Spleen (tissue), 13 donors: ENCODE measurements at places on chromosomes 12 and 14. TPM values are rescaled to one million over a fixed set of nuclear protein-coding genes. Genes with fewer than 3 reads are reported as not detected.

GRCh38 chr12:113905829-113906228 is 60.3 kb downstream of the RBM19 start:
- H3K27ac ChIP-seq = no peak overlapping the region
- H3K4me3 ChIP-seq = no peak overlapping the region
- H3K36me3 ChIP-seq = peaks cover 54% of the 10 kb centered on the region
- H3K4me1 ChIP-seq = no peaks in the 10 kb centered on the region
- no peak for DNase-seq

- H3K27ac ChIP-seq = no peak overlapping the region
- no peak for DNase-seq
These were observed 31.2 kb upstream of the KLC1 start for GRCh38 chr14:103597623-103598377.

DNA sequence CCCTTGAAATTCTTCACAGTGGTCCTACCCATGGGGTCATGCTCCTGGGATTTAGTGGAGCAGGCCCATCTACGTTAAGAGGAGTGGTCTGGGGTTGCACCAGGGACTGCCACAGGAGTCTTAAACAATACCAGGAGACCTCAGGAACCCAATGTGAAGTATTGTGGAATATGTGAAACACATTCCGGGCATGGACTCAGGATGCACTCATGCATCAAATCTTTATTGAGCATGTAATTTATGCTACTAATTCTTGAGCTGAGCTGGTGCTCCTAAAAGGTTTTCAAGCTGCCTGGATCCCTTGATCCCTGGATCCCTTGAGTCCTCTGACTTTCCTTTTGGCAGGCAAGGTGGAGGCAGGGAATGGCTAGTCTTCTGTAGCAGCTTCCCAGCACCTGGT is 8.8 kb downstream of the SERPINA10 start:
- no peaks in the 10 kb centered on the region for H3K36me3 ChIP-seq
- no peak overlapping the region for H3K27ac ChIP-seq
- no peaks in the 10 kb centered on the region for H3K4me1 ChIP-seq
- no peaks in the 10 kb centered on the region for H3K27me3 ChIP-seq
- no peak overlapping the region for H3K4me3 ChIP-seq

SCNN1A gene
- total RNA-seq = 1.4 TPM

- no peak for DNase-seq
- no peaks in the 10 kb centered on the region for H3K4me1 ChIP-seq
- H3K27ac ChIP-seq = no peak overlapping the region
- H3K27me3 ChIP-seq = no peaks in the 10 kb centered on the region
- H3K36me3 ChIP-seq = no peaks in the 10 kb centered on the region
- no peak overlapping the region for H3K4me3 ChIP-seq
These were observed 87.4 kb upstream of the FZD10 start for GRCh38 chr12:130074661-130075406.

GRCh38 chr14:58315606-58316005 is 17.3 kb downstream of the ARID4A start:
- H3K4me1 ChIP-seq = no peaks in the 10 kb centered on the region
- H3K4me3 ChIP-seq = no peak overlapping the region
- no peak for DNase-seq
- H3K36me3 ChIP-seq = peaks cover 98% of the 10 kb centered on the region
- H3K27me3 ChIP-seq = no peaks in the 10 kb centered on the region

PPP1R36 gene
- total RNA-seq = 0.37 TPM

DLK1 gene
- not detected for total RNA-seq

DNA sequence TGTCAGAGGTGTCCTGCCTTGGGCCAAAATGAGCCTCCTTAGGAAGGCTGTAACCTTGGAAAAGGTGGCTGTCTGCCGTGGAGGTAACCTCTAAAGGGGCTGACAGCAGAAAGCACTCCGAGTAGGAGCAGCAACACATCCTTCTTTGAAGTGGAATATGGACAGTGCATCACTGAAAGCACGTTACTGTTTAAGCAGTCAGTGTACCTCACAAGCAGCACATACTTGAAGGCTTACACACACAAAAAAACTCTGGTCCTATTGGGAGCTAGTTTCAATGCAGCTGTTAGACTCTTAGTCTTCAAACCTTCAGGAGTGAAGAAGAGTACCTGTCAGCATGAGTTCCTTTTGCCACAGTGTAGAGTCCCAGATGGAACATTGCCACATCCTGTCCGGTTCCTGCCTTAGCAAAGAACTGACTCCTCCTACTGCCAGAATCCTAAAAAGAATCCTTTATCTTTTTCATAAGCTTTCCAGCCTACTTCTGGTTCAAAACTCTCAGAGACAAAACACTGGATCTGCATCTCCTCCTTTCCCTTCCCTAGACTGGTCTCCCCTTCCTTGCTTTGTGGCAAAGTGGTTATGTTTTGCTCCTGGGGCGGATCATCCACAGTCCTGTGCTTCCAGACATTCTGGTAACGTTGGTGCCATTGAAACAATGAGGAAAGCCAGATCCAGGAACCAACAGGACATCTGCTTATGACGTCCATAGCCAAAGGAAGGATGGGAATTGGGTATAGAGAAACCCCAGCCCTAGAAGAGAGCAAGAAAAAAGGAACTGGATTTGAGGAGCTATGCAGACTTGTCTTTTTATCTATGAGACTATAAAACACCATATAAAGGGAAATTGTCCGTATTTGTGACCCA is 8.5 kb upstream of the MDM1 start:
- no peaks in the 10 kb centered on the region for H3K36me3 ChIP-seq
- no peak for DNase-seq
- H3K27me3 ChIP-seq = no peaks in the 10 kb centered on the region
- H3K4me1 ChIP-seq = peaks cover 4% of the 10 kb centered on the region

SYNJ2BP gene
- 23.7 TPM for total RNA-seq

DNA sequence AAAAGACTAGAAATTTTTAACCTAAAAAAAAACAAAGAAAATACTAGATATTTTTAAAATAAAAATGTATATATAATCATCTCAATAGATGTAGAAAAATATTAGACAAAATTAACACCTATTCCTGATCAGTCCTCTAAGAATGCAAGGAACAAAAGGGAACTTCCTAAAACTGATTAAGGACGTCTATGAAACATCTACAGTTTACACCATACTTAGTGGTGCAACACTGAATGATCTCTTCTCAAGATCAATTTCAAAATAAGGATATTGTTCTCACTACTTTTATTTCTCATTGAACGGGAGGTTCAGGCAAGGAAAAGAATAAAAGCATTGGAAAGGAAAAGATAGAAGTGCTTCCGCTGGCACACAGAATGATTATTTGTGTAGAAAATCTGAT is 16.0 kb downstream of the OLR1 start:
- no peak overlapping the region for H3K27ac ChIP-seq
- H3K4me1 ChIP-seq = peaks cover 4% of the 10 kb centered on the region
- no peak overlapping the region for H3K4me3 ChIP-seq
- DNase-seq = no peak
- H3K36me3 ChIP-seq = no peaks in the 10 kb centered on the region
- no peaks in the 10 kb centered on the region for H3K27me3 ChIP-seq

GRCh38 chr14:32991691-32992090 is 53.0 kb downstream of the NPAS3 start:
- H3K27me3 ChIP-seq = no peaks in the 10 kb centered on the region
- no peaks in the 10 kb centered on the region for H3K4me1 ChIP-seq
- H3K4me3 ChIP-seq = no peak overlapping the region

VRTN gene
- not detected for total RNA-seq

DNA sequence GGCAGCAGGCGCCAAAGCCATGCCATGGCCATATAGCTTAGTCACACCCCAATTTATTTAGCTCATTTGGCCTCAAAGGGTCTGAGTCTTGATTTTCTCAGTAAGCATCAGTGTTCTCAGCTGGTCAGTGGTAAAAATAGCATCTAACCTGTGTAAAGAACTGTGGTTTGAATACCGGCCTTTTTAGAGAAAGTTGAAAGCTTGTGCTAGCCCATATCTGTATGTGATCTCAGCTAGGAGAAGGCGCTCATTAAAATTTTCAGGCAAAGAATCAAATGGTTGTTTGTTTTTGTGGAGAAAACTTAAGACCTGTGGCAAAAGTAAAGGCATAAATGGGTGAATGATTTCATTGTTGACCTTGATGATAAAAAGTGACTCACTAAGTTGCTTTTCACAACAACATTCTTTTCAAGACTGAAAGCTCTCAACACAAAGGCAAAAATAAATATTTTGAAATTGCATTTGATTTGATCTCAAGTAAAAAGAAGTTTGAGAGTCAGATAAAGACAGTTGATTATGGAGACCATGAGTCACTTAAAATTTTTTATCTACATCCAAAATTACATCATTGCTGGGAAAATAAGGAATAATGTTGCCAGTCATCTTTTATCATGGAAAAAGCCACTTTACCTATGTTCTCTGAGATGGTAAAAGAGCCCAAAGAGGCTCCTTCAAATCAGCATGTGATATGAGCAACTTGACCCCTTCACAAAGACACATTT is 128.5 kb upstream of the RGS6 start:
- no peaks in the 10 kb centered on the region for H3K27me3 ChIP-seq
- H3K27ac ChIP-seq = no peak overlapping the region
- H3K36me3 ChIP-seq = no peaks in the 10 kb centered on the region
- H3K4me1 ChIP-seq = peaks cover 3% of the 10 kb centered on the region
- H3K4me3 ChIP-seq = no peak overlapping the region

DNA sequence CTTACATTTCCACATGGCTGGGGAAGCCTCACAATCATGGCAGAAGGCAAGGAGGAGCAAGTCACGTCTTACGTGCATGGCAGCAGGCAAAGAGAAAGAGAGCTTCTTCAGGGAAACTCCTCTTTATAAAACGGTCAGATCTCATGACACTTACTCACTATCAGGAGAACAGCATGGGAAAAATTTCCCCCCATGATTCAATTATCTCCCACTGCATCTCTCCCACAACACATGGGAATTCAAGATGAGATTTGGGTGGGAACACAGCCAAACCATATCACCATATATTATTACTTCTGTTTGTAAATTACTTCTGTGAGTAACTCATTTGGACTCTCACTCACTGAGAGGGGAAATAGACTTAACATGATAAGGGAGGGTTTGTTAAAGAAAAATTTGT is 1496.8 kb upstream of the TMEM132C start:
- H3K36me3 ChIP-seq = no peaks in the 10 kb centered on the region
- DNase-seq = no peak
- no peak overlapping the region for H3K27ac ChIP-seq
- H3K4me3 ChIP-seq = no peak overlapping the region

DNA sequence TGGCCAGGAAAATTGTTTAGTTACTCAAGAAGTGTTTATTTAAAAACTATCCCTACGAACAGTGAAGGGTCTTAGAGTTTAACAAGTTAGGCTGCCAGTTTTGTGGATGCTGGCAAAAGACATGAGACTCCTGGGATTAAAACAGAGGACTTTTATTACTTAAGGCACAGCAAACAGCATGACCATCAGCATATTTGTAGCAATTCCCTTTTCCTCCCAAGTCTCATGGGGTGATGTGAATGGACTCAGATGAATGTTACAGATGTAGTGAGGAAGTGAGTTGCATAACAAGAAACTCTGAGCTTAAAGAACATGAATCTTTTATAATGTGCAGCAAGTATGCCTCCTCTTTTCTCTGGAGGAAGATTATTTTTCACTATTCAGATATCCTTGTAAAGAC is 695.8 kb downstream of the RPS29 start:
- no peak for DNase-seq
- no peak overlapping the region for H3K4me3 ChIP-seq
- H3K4me1 ChIP-seq = no peaks in the 10 kb centered on the region

SLCO1B1 gene
- not detected for total RNA-seq

FAM181A gene
- total RNA-seq = not detected

GRCh38 chr14:57848353-57848752 is 17.5 kb downstream of the SLC35F4 start:
- no peak overlapping the region for H3K27ac ChIP-seq
- H3K4me3 ChIP-seq = no peak overlapping the region
- H3K36me3 ChIP-seq = no peaks in the 10 kb centered on the region
- H3K4me1 ChIP-seq = no peaks in the 10 kb centered on the region
- H3K27me3 ChIP-seq = no peaks in the 10 kb centered on the region
